ENCODE measurements at places on chromosomes 7 and 10. TPM values are rescaled to one million over a fixed set of nuclear protein-coding genes. Genes with fewer than 3 reads are reported as not detected.

DNA sequence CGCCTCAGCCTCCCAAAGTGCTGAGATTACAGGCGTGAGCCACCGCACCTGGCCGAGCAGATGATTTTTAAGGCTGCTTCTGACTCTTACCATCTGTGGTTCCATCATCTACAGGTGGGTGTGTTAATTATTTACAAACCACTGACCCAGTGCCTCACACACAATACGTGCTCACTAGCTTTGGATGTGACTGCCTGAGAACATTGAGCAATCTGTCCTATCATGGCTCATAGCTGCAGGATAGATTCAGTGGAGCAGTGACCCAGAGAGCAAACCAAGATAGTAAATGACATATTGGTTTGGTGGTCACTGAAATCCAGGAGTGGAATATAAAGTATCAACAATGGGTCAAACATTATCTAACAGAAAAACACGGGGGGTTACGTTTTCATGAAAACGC is 24.1 kb downstream of the GPAM start:
- no peak for DNase-seq

DNA sequence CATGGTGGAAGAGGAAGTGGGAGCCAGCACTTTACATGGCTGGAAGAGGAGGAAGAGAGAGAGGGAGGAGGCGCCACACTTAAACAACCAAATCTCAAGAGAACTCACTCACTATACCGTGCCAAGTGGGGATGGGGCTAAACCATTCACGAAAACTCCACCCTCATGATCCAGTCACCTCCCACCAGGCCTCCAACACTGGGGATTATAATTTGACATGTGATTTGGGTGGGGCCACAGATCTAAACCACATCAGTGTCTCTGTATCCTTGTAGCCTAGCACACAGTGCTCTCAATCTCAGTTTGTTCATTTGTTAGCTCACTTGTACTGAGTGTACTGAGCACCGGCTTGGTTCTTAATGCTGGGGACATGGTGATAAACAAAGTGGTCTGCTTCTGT is 228.3 kb downstream of the BUB3 start:
- DNase-seq: no peak

DNA sequence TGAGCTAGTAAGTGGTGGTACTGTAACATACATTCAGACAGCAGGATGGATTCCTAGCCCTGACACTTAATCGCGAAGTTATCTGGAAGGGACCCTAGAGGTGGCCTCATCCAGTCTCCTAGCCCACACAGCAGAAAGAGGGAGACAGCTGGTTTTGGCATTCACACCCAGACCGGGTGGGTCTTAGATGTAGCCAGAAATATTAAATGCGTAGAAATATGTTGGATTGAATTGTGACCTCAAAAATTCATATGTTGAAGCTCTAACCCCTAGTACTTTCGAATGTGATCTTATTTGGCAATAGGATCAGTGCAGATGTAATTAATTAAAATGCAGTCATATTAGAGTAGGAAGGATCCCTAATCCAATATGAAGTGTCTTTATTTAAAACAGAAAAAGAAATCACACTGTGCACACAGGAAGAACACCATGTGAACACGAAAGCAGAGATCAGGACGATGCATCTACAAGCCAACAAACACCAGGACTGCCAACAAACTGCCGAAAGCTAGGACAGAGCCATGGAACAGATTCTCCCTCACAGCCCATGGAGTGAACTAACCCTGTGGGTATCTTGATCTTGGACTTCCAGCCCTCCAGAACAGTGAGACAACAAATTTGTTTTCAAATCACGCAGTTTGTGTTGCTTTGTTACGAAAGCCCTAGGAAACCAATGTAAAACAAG is 2.9 kb upstream of the XPNPEP1 start:
- DNase-seq: no peak

VENTX gene
- total RNA-seq: not detected

- DNase-seq: no peak
Observed at GRCh38 chr10:101631821-101632475, 43.8 kb downstream of the DPCD start.

GRCh38 chr10:63718421-63718820 is 197.2 kb downstream of the REEP3 start:
- DNase-seq: no peak

DNA sequence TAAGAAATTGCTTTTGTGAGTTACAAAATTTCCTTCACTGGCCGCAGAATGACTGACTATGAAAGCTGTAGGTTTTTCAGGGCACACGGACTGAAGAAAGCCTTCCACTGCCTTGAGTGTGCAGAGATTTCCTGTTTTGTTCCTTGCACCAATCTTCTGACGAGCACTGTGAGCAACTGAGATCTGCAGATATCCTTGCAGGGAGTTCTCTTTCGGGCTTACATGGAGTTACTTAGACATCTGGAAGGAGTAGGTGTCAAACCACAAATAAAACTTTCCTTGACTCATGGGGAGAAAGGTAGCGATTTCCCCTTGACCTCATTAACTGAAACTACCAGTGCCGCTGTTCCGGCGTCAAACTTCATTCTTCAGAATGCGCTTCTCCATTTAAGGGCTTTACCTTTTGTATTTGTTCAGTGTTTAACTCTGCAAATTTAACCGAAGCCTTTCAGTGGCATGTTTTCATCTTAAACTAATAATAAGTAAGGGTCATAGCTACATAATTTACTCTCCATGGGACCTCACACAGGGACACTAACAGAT is 1175.3 kb downstream of the GATA3 start:
- DNase-seq: no peak

SLC16A9 gene
- 0.26 TPM for total RNA-seq

CYP26C1 gene
- 0.77 TPM for total RNA-seq

DNA sequence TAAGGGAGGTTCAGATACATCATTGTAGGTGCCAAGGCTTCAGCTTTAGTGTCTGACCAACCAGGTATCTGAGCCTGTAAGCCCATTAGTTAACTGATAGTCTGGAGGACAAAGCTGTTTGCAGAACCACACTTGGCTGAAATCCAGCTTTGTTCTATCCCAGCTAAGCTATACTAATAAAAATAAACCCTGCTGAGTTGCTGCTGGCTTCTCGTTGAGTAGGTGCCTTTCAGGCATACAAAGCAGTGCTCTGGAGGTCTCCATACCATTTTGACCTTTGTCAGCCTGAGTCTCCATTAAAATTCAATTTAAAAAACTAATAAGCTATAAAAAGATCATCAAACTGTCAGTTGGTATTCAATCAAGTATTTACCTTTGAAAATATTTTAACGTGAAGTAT is 22.0 kb downstream of the CDCA7L start:
- peak; percentile 88 for DNase-seq

- no peak for DNase-seq
Observed at GRCh38 chr10:71597821-71598498, 121.6 kb downstream of the C10orf105 start.

All from dermis microvascular lymphatic vessel endothelial cell (primary cell).